Activated CD8-positive, alpha-beta memory T cell treated with anti-CD3 and anti-CD28 coated beads for 24 hours (primary cell): ENCODE measurements at places on chromosomes 2 and 18.

- DNase-seq, result no peak
These were observed 328.5 kb upstream of the ZEB2 start for GRCh38 chr2:144848423-144848822.

- no peak for DNase-seq
These were observed 130.8 kb downstream of the NCKAP5 start for GRCh38 chr2:133437492-133437891.

GRCh38 chr2:120313695-120314615, 32.0 kb upstream of the INHBB start:
- DNase-seq, result no peak

GRCh38 chr2:46470114-46470628, 9.2 kb upstream of the TMEM247 start:
- DNase-seq, result no peak
